ENCODE measurements at places on chromosomes 2 and 18.

GRCh38 chr2:85347599-85347998, 6.7 kb downstream of the RETSAT start:
- DNase-seq = no peak

DNA sequence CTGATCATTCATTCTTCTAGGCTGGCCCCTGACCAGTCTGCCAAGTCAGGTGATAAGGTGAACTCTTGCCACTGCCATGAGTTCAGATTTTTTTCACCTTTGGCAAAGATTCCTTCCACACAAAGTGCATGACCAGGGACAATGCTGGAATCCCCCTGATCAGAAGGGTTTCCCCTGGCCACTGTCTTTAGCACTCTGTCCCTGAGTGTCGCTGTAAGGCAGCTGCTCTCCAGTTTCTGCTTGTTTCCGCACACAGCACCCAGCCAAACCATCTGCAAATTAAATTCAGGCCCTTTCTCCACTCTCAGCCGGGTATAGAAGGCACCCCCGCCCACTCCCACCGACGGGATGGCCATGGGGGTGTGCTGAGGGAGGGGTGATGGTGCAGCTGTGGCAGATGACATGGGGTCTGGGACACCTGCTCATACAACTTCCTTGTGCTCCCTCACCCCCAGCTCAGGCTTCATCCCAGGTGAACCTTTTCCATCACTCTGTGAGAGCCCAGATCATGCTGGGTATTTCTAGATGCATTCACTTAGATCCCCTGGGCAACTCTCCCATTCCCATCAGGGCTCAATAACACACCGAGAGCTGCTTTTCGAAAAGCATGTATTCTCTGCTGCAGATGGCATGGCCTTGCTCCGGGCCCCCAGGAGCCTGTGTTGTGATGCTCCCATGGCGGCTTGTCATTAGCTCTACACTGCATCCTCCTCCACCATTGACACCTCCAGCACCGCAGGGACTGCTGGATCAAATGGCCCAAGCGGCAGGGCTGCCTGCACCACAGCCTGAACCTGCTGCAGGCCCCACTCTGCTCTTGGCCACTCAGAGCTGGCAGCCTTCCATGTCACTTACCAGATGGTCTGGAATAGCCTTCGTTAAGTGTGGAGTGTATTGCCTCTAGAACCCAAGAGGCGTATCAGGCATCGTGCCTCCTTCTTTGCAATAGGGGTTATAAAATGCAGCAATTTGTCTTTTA, 52.3 kb upstream of the ROCK2 start:
- no peak for DNase-seq

- DNase-seq = no peak
Observed at GRCh38 chr2:149006883-149007543, 31.5 kb upstream of the LYPD6B start.

DNA sequence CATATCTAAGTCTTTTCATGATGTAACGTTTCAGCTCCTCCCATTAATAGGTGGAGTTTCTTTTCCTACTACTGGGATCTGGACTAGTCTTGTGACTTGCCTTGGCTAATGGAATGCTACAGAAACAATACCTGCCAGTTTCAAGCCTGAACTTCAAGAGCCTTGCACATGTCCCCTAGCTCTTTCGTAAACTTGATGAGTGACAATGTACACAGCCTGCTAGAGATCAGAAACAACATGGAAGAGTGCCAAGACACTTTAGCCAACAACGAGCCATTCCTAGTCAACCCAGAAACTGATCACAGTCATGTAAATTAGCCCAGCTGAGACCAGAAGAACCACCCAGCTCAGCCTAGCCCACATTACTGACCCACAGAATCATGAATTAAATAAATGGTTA, 24.8 kb upstream of the STK39 start:
- no peak for DNase-seq

GRCh38 chr2:45494275-45494977, 116.6 kb downstream of the SRBD1 start:
- no peak for DNase-seq

DNA sequence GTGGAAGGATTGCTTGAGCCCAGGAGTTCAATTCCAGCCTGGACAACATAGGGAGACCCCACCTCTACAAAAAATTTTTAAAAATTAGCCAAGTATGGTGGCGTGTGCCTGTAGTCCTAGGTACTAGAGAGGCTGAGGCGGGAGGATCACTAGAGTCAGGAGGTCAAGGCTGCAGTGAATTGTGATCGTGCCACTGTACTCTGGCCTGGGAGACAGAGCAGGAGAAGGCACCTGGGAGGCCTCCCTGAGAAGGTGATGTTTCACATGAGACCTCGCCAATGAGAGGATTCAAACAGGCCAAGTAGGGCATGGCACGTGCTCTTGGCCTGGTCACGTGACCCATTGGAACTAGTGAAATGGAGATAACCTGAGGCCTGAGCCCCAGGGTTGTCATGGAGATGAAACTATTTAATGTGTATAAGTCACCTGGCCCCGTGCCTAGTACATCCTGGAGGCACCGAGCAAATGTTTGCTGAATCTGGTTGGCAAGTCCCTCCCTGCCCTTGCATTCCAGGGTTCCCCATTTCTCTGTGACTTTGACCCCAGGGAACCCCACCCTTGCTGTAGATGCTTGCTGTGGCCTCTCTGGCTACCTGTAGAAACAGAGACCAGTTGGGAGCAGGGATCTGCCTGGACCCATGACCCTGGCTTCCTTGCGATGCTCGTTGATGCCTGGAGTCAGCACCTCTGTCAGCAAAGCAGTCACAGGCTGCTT, 26.1 kb upstream of the ROCK2 start:
- DNase-seq = no peak

- no peak for DNase-seq
Observed at GRCh38 chr2:66414896-66415295, 20.0 kb upstream of the MEIS1 start.

DNA sequence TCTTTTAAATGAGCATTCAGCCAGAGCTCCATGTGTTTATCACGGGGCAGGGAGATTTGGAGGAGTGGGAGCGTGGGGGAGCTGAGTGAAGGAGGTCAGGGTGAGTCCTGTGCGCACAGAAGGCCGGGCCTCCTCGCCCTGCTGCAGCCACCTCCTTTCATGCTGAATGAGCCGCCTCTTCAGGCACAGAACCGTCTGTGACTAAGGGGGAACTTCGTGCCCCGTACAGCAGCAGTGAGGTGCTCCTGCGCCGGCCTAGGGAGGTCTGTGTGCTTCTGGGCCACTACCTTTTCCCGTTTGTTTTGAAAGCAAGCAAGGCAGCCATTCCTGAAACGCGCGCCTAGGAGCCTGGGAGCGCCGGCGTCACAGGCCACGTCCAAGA, 27.1 kb upstream of the ZNF516 start:
- DNase-seq = no peak

DNA sequence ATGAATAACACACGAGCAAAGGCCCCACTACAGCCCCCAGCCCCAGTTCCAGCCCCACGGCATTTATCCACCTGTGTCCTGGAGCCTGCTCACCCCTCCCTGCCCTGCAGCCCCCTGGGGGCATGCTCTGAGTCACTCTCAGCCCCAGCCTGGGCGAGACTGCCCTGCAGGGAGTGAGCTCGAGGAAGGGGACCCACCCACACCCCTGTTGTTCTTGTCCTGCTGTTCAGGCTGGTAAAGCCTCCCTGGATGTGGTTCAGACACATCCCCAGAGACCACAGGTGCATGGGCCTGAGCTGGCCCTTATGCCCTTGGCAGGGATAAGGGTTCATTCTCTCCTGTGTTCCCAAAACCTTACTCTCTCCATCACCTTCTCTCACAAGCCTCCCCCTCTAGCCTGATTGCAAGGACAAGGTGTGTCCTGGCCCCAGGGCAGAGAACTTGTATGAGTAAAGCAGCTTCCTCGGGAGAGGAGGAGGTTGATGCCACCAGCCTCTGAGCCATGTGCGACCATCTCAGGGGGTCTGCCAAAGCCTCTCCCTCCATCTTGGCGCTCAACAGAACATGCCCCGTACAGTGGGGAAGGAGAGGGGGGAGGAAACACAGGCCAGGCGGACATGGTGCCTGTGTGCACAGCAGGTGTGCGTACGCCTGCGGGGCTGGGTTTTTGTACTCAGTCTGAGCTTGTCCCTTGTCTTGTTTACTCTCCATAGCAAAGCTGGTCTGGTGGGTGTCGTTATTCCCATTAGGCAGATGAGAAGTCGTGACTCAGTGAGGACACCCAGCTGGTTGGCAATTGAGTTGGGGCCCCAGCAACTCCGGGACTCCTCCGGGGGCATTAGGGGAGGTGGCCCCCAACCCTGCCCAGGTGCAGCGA, 64.4 kb downstream of the CIB4 start:
- no peak for DNase-seq

DNA sequence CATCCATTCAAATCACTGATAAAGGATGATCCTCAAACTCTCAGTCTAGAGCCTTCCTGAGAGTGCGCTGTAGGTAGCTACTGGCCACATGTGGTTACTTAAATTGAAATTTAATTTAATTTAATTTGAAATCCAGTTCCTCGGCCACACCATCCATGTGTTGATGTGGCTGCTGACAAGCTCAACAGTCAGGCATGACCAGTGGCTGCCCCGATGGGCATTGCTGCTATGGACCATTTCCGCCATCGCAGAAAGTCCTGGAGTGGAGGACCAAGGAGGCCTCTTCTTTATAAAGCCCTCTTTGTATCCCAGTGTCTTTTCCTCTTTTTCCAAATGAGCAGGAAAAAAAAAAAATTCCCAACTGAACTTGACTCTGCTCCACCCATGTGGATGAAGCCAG, 100.6 kb downstream of the HDAC4 start:
- DNase-seq = no peak

DNA sequence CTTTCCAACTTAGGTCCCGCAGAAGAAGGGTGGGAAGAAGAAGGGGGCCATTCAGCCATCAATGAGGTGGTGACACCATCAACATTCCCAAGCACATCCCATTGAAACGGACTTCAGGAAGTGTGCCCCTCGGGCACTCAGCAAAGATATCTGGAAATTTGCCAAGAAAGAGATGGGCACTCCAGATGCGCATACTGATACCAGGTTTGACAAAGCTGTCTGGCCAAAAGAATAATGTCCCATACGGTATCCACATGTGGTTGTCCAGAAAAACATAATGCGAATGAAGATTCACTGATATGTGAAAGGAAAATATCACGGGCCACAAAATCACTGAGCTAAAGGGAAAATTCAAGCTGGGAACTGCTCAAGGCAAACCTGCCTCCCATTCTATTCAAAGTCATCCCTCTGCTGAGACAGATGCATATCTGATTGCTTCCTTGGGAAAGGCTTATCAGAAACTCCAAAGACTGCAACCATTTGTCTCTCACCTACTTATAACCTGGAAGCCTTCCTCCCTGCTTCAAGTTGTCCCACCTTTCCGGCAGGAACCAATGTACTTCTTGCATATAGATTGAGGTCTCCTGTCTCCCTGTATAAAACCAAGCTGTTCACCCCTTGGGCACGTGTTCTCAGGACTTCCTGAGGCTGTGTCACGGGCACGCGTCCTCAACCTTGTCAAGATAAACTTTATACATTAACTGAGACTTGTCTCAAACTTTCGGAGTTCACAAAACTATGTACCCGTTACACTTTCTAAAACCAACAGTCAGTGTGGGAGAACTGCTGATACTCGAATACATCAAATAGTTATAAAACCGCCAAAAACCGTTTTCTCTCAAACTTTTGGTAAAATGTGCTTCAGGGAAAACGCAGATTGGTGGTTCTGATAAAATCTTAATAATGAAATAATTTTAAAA, 1.3 kb upstream of the PDK1 start:
- no peak for DNase-seq

GRCh38 chr2:41836948-41837347, 210.9 kb upstream of the PKDCC start:
- no peak for DNase-seq

- DNase-seq = no peak
Observed at GRCh38 chr18:1846640-1847039, 724.7 kb downstream of the METTL4 start.

DNA sequence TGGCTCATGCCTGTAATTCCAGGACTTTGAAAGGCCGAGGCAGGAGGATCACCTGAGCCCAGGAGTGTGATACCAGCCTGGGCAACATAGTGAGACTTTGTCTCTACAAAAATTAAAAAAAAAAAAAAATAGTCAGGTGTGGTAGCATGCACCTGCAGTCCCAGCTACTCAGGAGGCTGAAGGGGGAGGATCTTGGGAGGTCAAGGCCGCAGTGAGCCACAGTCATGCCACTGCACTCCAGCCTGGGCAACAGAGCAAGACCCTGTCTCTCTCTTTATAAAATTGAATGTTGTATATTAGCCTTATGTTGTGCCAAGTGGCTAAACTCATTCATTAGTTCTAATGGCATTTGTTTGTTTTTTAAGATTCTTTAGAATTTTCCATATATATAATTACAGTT, 207.7 kb upstream of the COPS8 start:
- DNase-seq = no peak

DNA sequence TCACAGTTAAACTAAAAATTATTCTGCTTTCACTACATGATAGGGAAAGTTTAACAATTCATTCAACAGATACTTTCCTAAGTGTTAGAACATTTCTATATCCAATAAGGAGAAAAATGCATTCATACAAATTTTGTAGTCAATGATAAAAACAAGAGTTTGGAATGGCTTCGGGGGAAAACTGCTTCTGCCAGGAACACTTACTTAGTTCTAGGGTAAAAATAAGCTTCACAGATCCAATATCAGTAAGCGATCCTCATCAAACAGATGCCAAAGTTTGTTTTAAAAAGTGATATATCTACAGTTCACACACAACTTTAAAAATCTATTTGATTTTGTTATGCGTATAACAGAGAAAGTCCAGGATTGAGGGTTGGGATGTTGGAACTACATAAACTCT, 199.7 kb downstream of the LRRTM4 start:
- DNase-seq = no peak

DNA sequence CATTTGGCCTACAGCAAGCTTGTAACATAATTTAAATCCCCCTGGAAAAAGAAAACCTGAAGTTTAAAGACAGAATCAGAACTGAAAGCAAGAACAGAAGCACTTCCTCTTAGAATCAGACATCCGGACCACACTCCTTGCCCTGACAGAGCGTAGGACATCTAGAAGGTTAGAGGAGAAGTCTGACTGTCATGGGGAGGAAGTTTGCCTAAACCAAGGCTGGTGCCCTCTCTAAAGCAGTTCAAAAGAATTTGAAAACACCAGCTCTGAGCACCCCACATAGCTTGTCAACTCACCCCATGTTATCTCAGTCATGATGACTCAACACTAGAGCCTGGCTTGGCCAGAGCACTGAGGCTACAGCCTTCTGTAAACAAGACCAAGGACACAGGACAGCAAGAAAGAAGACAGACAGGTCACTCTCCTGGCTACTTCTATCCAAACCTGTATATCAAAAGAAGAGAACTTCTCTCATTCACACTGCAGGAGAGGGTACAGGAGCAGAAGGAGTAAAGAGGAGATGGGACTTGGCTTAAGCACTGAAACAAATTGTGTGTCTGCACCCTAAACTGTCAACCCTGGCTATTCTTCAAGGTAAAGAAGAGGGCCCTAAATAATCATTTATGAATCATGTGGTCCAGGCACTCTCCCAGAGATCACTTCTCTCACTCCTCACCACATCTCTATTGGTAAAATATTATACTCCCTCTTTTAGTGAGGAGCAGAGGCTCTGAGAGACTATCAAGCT, 198.6 kb downstream of the MEMO1 start:
- DNase-seq = peak; percentile 33

- no peak for DNase-seq
Observed at GRCh38 chr2:62054029-62054791, 141.7 kb upstream of the B3GNT2 start.

GRCh38 chr2:176729706-176730569, 460.7 kb downstream of the MTX2 start:
- DNase-seq = no peak

GRCh38 chr2:100334929-100335328, 12.6 kb upstream of the LONRF2 start:
- no peak for DNase-seq

GRCh38 chr2:109351164-109351756, 222.3 kb downstream of the SH3RF3 start:
- no peak for DNase-seq

Measured in activated T-cell treated with anti-CD3 and anti-CD28 coated beads, Interleukin-2, amount 50 U/mL, for 48 hours (primary cell).